ENCODE measurements at places on chromosomes 12 and 14.

- no peak for DNase-seq
These were observed 131.3 kb upstream of the RAP1B start for GRCh38 chr12:68479261-68479895.

DNA sequence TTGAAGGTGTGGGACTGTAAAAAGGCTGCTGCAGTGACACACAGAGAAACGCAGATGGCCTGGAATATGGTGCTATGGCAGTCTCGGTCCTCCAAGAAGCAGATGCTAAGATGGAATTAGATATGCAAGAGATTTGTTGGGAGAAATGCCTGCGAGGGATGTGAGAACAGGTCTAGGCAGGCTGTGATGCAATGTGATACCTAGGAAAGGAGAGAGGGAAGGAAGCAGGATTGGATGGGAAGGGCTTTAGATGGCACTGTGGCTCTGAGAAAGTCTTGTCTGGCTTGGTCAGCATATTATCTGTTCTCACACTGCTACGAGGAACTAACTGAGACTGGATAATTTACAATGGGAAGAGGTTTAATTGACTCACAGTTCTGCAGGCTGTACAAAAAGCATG is 374.4 kb downstream of the BCAT1 start:
- no peak for DNase-seq

DNA sequence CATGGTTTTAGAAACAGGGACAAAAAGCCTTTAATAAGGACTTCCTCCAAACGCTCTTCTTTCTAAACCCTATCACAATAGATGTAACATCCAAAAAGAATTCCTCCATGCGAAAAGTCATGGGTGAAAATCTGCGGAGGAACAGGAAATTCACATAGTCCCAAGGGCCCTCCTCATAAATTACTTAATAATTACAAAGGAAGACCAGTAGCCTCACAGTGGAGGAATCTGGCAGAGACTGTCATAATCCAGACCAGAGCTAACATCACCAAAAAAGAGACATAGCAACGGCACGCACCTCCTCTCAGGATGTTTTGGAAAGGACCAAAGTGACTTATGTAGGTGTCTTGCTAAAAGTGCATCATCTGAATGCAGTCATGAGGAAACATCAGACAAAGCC is 165.7 kb downstream of the ANO2 start:
- no peak for DNase-seq

DNA sequence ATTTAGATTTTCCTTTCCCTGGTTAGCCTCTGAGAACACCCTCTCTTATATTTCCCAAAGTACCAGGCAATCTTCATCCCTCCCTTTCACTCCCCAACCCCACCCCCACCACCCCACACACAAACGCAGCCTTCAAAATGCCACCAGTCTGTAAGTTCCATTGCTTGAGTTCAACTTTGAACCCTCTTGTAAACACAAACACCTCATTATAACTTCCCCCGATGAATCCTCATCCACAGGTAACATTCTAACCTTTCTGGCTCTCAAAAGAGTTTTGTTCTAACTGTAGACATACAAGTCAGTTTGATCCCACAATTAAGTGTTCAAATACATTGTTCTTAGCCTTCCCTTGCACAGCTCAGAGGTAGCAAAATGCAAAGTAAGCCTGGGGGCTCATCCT is 199.4 kb upstream of the FOXN3 start:
- DNase-seq = no peak

DNA sequence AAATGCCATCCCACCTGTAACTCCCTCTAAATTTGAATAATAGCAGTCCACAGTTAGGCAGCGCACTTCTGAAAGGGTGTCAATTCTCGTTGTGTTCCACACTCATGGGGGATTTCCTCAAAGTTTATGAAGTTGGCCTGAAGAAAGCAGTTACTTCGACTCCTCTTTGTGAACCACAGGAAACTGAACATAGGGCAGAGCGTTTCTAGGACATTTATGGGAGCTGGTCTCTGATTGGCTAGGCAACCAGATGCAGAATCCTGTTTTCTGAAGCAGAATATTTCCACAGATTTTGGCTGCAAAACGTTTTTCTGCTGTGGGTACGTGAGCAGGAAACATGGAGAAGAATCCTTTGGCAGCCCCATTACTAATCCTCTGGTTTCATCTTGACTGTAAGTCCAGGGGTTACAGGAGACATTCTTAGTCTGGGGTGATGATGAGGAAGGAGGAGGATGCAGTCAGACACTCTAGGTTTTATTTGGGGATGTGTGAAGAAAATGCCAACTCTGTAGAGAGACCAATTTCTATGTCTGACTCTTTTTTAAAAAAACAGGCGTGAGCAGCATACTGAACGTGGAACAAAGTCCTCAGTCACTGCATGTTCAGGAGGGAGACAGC is 431.5 kb upstream of the OR4E1 start:
- DNase-seq = no peak

- no peak for DNase-seq
These were observed 201.2 kb downstream of the SYNE2 start for GRCh38 chr14:64053694-64054669.

GRCh38 chr12:10207136-10207535 is 5.5 kb upstream of the GABARAPL1 start:
- DNase-seq = no peak

- DNase-seq = peak; percentile 45
These were observed 47.0 kb upstream of the LGR5 start for GRCh38 chr12:71392521-71393145.

GRCh38 chr14:22551605-22551997 is 37.4 kb downstream of the DAD1 start:
- DNase-seq = no peak

DNA sequence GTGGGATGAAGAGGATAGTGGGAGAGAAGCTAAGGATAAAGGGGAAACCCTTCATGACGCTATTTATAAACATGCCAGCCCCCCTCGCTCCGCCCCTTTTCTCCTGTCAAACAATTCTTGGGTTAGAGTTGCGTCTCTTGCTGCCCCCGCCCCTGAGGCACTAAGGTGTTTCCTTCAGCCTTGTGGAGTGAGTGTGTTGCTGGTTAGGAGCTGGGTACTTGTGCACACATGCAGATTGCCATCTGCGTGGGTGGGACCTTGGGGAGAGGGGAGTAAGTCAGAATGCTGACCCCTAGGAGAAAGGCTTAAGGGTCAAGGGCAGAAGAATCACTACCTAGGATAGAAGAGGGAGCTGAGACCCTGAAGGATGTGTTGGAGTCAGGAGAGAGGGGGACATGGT is 5.4 kb downstream of the FOXJ2 start:
- no peak for DNase-seq

- DNase-seq = no peak
These were observed 126.4 kb upstream of the TMEM132C start for GRCh38 chr12:128140551-128140950.

DNA sequence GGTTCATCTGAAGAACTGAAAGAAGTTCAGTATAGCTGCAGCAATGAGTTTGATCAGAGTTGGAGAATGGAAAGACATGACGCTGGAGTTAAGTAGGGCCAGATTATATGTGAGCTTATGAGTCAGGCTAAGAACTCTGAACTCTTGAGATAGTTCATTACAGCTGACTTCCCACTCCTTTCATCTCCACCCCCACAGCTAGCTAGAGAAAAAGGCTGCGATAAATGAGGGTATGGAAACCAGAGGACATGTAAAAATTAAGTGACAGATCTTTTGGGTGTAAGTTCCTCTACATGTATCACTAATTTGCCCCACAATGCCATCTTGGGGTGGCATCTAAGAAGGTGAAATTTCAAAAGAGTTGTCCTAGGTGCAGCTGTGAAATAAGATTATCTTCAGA is 28.6 kb downstream of the PYM1 start:
- no peak for DNase-seq

GRCh38 chr14:22994762-22995275 is 12.5 kb upstream of the AJUBA start:
- DNase-seq = peak; percentile 52

DNA sequence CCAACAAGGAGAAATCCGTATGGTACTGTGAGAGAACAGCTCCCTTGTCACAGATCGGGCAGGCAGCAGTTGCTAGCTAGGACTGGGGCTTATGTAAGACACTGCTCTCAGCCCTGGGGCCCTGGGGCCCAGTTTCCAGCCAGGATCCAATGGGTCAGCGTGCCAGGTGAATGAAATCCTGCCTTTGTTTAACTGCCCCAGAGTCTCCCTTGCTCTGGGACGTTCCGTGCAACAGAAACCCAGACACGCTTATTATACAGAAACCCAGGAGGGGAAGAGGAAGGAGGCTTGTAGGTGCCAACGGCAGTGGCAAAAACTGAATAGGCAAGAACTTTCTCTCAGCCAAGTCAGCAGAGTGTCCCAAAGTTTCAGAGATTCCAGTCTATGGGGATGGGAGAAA is 110.6 kb downstream of the DIO2 start:
- DNase-seq = no peak

GRCh38 chr12:1922075-1922709 is 3.7 kb upstream of the CACNA2D4 start:
- DNase-seq = peak; percentile 64

GRCh38 chr14:100438678-100439592 is 115.8 kb downstream of the SLC25A47 start:
- no peak for DNase-seq

DNA sequence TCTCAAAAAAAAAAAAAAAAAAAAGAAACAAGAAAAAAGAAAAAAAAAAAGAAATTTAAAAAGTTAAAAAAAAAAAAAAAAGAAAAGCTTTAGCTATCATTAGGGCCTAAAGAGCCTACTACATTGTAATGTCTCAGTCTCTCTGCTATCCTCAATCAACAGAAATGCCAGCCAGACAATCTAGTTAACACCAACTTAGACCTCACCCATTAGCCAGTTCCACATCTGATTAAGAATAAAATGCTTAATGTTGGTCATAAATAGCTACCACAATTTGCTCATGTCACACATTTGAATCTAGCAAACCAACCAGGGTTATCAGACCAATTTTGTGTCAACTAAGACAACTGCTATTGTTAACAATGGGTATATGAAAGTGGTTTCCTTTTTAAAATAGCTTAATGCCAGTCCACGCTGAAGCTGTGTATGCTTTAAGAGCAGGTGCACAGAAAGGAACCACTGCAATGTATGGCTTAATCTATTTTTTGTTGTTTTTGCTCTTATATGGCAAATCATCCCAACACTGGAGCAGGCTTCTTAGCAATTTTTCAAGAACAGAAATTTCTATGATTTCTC is 45.5 kb upstream of the SELPLG start:
- DNase-seq = no peak

GRCh38 chr14:53047307-53048069 is 96.6 kb upstream of the FERMT2 start:
- no peak for DNase-seq

- no peak for DNase-seq
These were observed 195.7 kb downstream of the TMEM117 start for GRCh38 chr12:44031472-44032185.

All from H9 (cell line).